Activated CD8-positive, alpha-beta T cell treated with anti-CD3 and anti-CD28 coated beads, Interleukin-2, amount 10 ng/mL, durations not matched to agents 7 days and 5 days (primary cell): ENCODE measurements at places on chromosomes 7 and 10. TPM values are rescaled to one million over a fixed set of nuclear protein-coding genes. Genes with fewer than 3 reads are reported as not detected.

Gene MYL10
- not detected for total RNA-seq

Gene NEBL
- total RNA-seq: not detected

- H3K4me3 ChIP-seq: no peak overlapping the region
- no peaks in the 10 kb centered on the region for H3K27me3 ChIP-seq
- no peaks in the 10 kb centered on the region for H3K36me3 ChIP-seq
- H3K27ac ChIP-seq: no peak overlapping the region
- H3K4me1 ChIP-seq: no peaks in the 10 kb centered on the region
Observed at GRCh38 chr10:58921421-58921855, 255.0 kb upstream of the PHYHIPL start.

GRCh38 chr7:41161041-41161587, 541.8 kb downstream of the INHBA start:
- no peak for DNase-seq
- no peak overlapping the region for H3K4me3 ChIP-seq
- H3K27me3 ChIP-seq: no peaks in the 10 kb centered on the region
- H3K36me3 ChIP-seq: no peaks in the 10 kb centered on the region
- no peak overlapping the region for H3K27ac ChIP-seq

DNA sequence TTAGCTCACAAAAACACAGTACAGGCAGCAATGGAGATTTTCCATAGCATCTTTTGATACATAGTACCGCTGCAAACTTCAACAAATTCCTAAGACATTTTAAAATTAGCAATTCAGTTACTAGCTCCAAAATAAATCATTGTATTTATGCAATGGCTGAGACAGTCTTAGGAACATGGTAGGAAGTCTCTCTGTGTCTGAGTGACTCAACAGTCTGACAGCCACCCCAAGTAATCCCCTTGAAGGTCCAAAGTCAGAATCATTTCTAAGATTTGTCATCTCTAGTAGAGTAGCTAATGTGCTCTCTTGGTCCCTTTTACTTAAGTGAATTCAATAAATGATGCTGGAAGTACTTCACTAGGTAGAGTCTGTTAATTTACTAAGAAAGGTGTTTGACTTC, 93.8 kb upstream of the NOBOX start:
- DNase-seq: no peak
- no peaks in the 10 kb centered on the region for H3K27me3 ChIP-seq
- no peak overlapping the region for H3K4me3 ChIP-seq

DNA sequence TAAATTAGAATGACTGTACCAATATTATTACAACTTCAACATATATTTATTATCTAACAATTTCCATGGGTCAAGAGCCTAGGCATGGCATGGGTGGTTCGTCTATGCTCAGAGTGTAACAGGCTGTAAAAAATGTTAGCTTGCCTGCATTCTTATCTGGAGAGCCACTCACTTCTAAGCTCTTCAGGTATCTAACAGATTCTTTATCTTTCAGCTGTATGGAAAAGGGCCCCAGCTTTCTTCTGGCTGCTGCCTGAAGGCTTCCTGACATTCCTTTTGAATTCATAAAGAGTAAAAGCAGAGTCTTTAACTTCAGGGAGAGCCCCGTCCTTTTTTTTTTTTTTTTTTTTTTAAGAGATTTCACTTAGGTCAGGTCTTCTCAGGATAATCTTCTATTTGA, 648.8 kb downstream of the NXPH1 start:
- no peak for DNase-seq
- H3K27ac ChIP-seq: no peak overlapping the region
- H3K4me3 ChIP-seq: no peak overlapping the region
- H3K36me3 ChIP-seq: no peaks in the 10 kb centered on the region
- H3K4me1 ChIP-seq: no peaks in the 10 kb centered on the region

GRCh38 chr7:155483245-155483644, 25.3 kb downstream of the EN2 start:
- no peak overlapping the region for H3K4me3 ChIP-seq
- H3K4me1 ChIP-seq: peaks cover 9% of the 10 kb centered on the region
- H3K36me3 ChIP-seq: no peaks in the 10 kb centered on the region
- no peak for DNase-seq
- H3K27ac ChIP-seq: no peak overlapping the region

Gene C7orf33
- not detected for total RNA-seq

Gene TBX20
- total RNA-seq: not detected

GRCh38 chr7:45106820-45107219, 4.7 kb downstream of the TBRG4 start:
- no peak overlapping the region for H3K4me3 ChIP-seq
- DNase-seq: no peak
- no peak overlapping the region for H3K27ac ChIP-seq
- H3K4me1 ChIP-seq: peaks cover 32% of the 10 kb centered on the region
- peaks cover 71% of the 10 kb centered on the region for H3K36me3 ChIP-seq

GRCh38 chr10:64363687-64364086, 842.5 kb downstream of the REEP3 start:
- no peaks in the 10 kb centered on the region for H3K27me3 ChIP-seq
- no peak for DNase-seq
- no peaks in the 10 kb centered on the region for H3K36me3 ChIP-seq
- H3K4me1 ChIP-seq: no peaks in the 10 kb centered on the region
- H3K27ac ChIP-seq: no peak overlapping the region

Gene PKD1L1
- 0.11 TPM for total RNA-seq

- no peak overlapping the region for H3K4me3 ChIP-seq
- no peak for DNase-seq
- no peak overlapping the region for H3K27ac ChIP-seq
- no peaks in the 10 kb centered on the region for H3K36me3 ChIP-seq
Observed at GRCh38 chr10:19803676-19804075, 12.6 kb upstream of the PLXDC2 start.

- H3K4me3 ChIP-seq: no peak overlapping the region
- no peak overlapping the region for H3K27ac ChIP-seq
- H3K36me3 ChIP-seq: no peaks in the 10 kb centered on the region
- H3K27me3 ChIP-seq: no peaks in the 10 kb centered on the region
Observed at GRCh38 chr7:80902716-80903308, 16.0 kb downstream of the SEMA3C start.

GRCh38 chr10:110444004-110444337, 53.7 kb upstream of the DUSP5 start:
- H3K4me1 ChIP-seq: peaks cover 33% of the 10 kb centered on the region
- H3K4me3 ChIP-seq: no peak overlapping the region
- H3K27me3 ChIP-seq: peaks cover 12% of the 10 kb centered on the region
- H3K36me3 ChIP-seq: peaks cover 2% of the 10 kb centered on the region
- no peak for DNase-seq
- no peak overlapping the region for H3K27ac ChIP-seq

- DNase-seq: no peak
- no peaks in the 10 kb centered on the region for H3K36me3 ChIP-seq
- H3K27me3 ChIP-seq: no peaks in the 10 kb centered on the region
- H3K4me1 ChIP-seq: no peaks in the 10 kb centered on the region
- no peak overlapping the region for H3K27ac ChIP-seq
Observed at GRCh38 chr7:71829515-71829914, 582.6 kb downstream of the CALN1 start.

GRCh38 chr7:42493436-42494198, 256.6 kb upstream of the GLI3 start:
- no peaks in the 10 kb centered on the region for H3K36me3 ChIP-seq
- peaks cover 3% of the 10 kb centered on the region for H3K4me1 ChIP-seq
- peaks cover 4% of the 10 kb centered on the region for H3K27me3 ChIP-seq
- no peak overlapping the region for H3K4me3 ChIP-seq
- no peak overlapping the region for H3K27ac ChIP-seq

DNA sequence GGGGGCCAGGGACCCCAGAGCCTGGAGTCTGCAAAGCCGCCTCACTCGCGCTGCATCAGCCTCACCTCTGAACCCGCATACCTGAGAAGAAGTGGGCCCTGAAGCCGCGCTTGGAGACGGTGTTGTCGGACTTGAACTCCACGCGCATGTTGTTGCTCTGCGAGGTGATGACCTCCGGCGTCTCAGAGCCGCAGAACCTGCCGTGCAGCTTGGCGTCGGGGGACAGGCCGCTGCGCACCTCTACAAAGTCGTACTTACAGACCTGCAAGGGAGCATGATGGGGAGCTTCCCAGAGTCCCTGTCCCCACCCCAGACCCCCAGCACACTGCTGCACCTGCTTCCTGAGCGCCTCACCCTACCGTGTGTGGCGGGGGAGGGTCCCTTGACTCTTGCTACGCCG, 25.7 kb upstream of the OPALIN start:
- no peaks in the 10 kb centered on the region for H3K36me3 ChIP-seq
- H3K27me3 ChIP-seq: peaks cover 9% of the 10 kb centered on the region
- no peak overlapping the region for H3K27ac ChIP-seq
- H3K4me3 ChIP-seq: no peak overlapping the region

DNA sequence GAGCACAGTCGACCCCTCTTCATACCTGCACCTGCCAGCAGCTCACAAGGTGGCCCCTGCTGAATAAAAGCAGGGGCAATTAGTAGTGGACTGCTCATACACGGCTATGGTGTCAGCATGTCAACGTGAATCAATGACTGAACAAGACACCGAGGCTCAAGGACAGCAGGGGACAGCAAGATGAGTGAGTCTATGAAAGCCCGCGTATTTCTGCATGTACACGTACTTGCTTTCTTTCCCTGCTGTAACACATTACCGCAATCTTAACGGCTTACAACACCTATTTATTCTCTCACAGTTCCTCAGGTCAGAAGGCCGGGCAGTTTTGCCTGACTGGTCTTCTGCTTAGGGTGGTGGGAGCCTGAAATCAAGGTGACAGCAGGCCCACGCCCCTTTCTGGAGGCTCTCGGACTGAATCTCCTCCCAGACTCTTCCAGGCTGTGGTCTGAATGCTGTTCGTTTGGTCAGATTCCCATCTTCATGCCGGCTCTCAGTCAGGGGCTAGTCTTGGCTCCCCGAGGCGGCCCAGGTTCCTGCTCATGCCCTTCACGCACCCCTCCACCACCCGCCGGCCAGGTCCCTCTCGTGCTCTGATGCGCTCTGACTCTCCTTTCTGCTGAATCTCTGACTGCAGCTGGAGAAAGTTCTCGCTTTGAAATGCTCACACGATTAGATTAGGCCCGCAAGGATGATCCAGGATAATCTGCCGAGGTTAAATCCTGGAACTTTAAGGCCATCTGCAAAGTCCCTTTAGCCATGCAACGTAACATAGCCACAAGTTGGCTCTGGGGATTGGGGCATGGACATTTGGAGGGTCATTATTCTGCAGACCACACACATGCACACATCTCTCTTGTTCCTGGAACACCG, 7.8 kb upstream of the PPP2R2D start:
- no peak overlapping the region for H3K27ac ChIP-seq
- no peaks in the 10 kb centered on the region for H3K36me3 ChIP-seq
- peaks cover 2% of the 10 kb centered on the region for H3K27me3 ChIP-seq
- H3K4me3 ChIP-seq: no peak overlapping the region

DNA sequence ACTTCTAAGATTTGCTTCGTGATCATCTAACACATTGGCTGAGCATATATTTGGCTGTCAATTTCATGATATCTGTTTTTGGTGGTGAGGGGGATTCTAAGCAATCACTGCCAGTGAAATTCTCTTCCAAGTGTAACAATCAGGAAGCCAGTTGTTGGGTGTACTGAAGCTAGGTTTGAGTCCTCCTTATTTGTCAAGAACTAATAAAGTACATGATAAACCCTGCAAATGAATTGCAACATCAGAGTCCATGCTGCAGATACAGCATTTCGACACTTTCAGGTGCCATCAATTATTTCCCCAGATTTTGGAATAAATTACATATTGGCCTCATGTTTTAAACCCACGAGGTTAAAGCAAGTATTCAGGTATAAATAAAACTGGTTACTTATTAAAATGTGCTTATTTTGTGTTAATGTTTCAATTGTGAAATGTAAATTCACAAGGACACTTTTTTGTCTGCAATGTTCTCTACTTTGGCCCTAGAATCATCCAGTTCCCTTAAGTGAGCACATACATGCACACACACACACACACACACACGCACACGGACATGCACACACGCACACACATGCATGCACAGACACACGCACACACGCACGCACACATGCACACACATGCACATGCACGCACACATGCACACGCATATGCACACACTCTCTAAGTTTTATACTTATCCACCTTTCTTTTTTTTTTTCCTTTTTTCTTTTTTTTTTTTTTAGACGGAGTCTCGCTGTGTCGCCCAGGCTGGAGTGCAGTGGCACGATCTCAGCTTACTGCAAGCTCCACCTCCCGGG, 510.2 kb upstream of the KLF6 start:
- H3K27me3 ChIP-seq: peaks cover 3% of the 10 kb centered on the region
- H3K36me3 ChIP-seq: no peaks in the 10 kb centered on the region
- H3K4me3 ChIP-seq: no peak overlapping the region
- no peak overlapping the region for H3K27ac ChIP-seq
- DNase-seq: no peak

Gene FRMD4A
- total RNA-seq: 0.94 TPM

Gene CDK14
- total RNA-seq: not detected

Gene ZNF365
- total RNA-seq: not detected

GRCh38 chr10:131645756-131646155, 255.1 kb upstream of the PPP2R2D start:
- H3K27me3 ChIP-seq: no peaks in the 10 kb centered on the region
- H3K27ac ChIP-seq: no peak overlapping the region
- H3K4me1 ChIP-seq: no peaks in the 10 kb centered on the region
- DNase-seq: no peak
